ENCODE measurements at places on chromosomes 3 and 15. TPM values are rescaled to one million over a fixed set of nuclear protein-coding genes. Genes with fewer than 3 reads are reported as not detected.

The MAP1A gene
- 3.4 TPM for total RNA-seq

The UBAP1L gene
- total RNA-seq: 1.7 TPM

The KIF15 gene
- 26.4 TPM for total RNA-seq

The CCR5 gene
- total RNA-seq: not detected

The GOLGA6L10 gene
- total RNA-seq: 4.0 TPM

- DNase-seq: no peak
Measured at GRCh38 chr3:145898487-145898886, 262.5 kb downstream of the PLOD2 start.

DNA sequence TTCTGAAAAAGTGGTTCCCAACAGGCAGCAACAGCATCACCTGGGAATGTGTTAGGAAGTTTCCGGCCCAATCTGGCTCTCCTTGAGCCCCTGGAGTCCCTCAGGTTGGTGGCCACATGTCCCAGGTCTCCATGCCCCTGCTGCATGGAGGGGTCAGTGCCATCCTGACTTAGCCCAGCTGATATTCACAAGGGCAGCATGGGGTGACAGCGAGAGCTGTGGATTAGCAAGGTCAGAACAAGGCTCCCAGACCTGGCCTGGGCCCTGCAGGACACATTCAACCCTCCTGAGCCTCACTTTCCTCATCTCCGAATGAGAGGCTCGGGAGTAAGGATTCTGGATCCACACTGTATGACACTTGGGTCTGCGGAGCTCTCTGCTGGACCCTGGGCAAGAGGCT, 243.8 kb upstream of the TLE3 start:
- peak; percentile 30 for DNase-seq

DNA sequence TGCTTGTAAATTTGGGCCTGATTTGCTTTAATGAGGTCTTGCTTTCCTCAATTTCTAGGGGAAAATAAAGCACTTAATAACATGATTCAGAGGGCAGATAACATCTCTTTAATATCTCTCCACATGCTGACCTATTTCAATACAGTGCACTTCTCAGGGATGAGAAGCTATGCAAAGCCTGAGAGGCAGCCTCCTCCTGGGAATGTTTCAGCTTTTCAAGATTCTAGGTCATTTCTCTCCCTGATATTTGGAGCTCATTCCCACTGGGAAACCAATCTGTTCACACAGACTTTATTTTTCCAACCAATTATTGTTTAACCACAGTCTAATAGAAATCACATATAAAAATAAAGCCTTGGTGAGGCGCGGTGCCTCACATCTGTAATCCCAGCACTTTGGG, 67.0 kb upstream of the LSAMP start:
- DNase-seq: no peak

DNA sequence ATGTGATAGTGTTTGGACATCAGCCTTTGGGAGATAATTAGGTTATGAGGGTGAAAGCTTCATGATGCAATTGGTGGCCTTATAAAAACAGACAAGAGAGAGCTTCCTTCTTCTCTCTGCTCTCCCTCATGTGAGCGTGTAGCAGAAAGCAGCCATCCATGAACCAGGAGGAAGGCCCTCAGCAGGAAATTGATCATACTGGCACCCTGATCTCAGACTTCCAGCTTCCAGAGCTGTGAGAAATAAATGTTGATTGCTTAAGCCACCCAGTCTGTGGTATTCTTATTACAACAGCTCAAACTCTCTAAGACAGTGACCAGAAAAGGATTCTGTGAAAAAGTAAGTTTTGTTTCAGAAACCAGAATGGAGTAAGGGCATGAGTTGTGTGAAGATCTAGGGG, 13.3 kb downstream of the STAC start:
- DNase-seq: no peak

DNA sequence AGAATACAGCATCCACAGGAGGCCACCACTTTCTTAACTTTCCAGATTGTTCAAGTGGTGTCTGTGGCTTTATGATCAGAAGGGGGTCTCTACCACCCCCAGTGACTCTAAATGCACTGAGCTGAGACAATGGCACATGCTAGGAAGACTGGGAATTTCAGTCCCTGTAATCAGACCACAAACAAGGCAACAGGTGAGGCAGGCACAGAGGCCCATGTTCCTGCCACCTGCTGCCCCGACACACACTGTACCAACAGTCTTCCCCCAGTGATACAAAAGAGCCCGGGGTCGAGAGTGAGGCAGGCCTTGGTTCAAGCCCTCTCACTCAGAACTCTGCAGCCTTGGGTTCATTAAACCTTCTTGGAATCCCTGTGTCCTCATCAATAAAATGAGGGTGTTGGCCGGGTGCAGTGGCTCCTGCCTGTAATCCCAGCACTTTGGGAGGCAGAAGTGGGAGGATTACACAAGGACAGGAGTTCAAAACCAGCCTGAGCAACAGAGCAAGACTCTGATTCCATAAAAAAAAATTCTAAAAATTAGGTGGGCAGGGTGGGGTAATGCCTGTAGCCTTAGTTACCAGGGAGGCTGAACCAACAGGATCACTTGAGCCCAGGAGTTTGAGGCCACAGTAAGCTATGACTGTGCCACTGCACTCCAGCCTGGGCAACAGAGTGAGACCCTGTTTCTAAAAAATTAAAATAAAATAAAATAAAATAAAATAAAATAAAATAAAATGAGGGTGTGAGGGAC, 55.8 kb downstream of the ADCY5 start:
- no peak for DNase-seq

DNA sequence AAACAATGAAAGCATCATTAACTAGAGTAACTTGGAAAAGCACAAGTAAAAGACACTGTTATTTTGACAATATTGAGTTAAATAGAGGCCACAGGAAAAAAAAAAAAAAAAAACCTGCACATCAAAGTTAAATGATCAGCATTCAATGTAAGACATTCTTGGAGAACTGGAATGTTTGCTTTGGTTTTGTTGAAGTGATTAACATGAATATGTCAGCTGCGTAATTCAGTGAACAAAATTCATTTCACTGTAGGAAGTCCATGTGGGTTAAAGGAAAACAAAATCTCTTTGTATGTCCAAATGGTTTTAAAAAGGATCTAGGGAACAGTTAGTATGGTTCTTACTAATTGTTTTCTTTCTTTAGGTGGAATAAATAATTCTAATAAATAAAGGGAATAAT, 252.8 kb upstream of the CNTN6 start:
- no peak for DNase-seq

- DNase-seq: no peak
Measured at GRCh38 chr3:161500068-161500796, 3.6 kb downstream of the OTOL1 start.

- DNase-seq: peak; percentile 51
Measured at GRCh38 chr15:69475769-69476358, 23.2 kb downstream of the RPLP1 start.
